ENCODE measurements at places on chromosomes 5 and 9. TPM values are rescaled to one million over a fixed set of nuclear protein-coding genes. Genes with fewer than 3 reads are reported as not detected.

DNA sequence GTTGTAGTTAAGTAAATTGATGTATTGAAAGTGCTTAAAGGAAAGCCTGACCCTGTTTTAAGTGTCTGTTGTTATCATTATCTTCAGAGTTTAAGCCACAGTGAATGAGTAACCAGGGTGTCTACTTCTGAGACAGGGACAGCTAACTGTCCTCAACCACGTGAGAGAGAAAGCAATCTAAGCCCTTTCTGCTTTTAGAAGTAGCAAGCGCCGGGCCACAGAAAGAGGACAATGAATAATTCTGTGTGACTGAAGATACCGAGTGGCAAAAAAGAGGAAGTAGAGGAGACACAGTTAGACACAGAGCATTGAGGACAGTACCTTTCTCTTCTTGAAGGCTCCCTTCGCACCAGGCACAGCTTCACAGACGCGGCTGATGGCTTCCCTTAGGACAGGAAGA, 86.3 kb downstream of the S1PR3 start:
- DNase-seq: no peak

DNA sequence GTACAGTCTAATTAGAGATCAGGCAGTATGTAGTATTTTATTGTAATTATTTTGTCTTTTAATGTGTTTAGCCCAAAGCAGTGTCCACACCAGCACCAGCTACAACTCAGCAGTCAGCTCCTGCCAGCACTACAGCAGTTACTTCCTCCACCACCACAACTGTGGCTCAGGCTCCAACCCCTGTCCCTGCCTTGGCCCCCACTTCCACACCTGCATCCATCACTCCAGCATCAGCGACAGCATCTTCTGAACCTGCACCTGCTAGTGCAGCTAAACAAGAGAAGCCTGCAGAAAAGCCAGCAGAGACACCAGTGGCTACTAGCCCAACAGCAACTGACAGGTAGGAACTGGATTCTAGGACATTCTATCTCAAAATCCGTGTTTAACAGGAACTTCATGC, 23.2 kb downstream of the RAD23B start:
- no peak for DNase-seq

DNA sequence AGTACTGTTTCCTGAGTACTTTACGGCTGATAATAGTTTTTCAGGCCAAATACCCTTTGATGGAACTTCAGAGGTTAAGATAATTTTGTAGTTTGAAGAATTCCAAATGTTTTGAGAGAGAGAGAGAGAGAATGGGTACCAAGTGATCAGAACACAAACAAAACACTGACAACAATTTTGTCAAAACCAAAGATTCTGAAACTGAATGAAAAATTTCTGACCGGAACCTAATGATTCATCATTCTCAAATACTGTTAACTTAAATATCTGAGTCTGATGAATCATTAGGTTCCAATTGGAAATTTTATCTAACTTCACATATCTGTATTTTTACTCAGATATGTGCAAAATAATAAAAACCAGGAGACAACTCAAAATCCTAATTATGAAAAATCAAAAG, 4.0 kb downstream of the LMBRD2 start:
- no peak for DNase-seq

- DNase-seq: no peak
Observed at GRCh38 chr5:12885018-12885417, 980.8 kb upstream of the CTNND2 start.

- DNase-seq: peak; percentile 54
Observed at GRCh38 chr5:40681363-40682153, 1.8 kb downstream of the PTGER4 start.

DNA sequence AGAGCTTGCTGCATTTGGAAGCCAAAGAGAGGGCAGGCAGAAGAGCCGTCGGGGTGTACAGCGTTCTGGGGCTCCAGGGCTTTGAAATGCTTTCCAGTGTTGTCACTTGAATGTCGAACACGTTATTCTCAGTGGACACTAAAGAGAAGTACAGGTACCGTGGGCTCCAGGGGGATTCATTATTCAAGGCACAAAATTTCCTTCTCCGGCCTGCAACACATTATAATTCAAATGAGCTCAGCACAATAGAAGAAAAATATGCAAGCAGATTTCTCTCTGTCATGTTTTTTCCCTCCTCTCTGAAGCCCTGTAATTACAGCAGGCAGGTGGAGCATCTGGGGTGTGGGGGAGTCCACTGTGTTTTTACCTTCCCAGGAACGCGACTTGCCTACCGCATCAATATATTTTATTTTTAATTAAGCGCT, 293.1 kb downstream of the ZSWIM6 start:
- DNase-seq: no peak

GRCh38 chr9:135567311-135567710, 5.8 kb downstream of the PAEP start:
- no peak for DNase-seq

GRCh38 chr9:114386361-114386885, 1.4 kb downstream of the AKNA start:
- DNase-seq: peak; percentile 42

DNA sequence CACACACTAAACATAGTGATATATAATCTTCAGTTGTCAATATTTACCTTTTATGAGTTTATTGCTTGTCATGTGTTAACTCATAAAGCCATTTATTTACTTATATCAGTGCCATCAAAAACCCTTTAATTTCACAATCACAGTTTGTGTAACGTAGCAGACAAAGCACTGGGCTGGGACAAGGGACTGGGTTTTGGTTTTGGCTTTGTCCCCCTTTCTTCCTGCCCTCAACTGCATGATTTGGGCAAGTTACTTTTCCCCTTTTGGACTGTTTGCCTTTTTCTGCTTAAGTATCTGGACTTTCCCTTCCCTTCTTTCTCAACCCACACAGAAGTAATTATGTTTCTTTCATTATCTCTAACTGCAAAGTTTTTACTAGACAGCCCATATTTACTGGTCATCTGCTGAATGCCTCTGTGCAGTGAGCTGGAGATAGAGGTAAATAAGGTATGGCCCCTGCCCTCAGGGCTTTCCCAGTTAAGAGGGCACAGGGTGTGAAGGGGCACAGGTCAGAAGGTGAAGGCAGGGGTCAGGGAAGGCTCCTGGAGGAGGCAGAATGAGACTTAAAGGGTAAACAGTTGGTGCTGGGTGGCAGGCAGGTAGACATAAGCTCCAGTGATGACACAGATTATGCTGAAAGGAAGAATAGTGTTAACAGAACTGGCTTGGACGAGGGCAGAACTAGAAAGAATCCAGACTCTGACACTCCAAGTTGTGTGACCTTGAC, 14.8 kb upstream of the NR3C1 start:
- DNase-seq: no peak

DNA sequence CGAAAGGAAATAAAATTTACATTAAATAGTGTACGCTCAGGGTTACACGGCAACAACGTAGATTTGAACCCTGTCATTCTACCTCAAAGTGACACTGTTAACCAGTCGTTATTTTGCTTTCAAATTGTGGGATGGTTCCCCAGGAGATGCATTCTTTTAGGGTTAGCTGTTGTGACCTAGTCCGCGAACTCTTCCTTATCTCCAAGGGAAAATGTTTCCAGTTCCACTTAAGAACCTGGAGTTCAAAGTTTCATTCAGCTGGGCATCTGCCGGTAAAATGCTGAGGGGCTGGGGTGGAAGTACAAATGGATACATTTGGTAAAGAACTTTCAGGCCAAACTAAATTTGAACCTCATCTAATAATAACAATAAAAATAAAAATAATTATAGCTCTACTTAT, 264.6 kb downstream of the NR3C1 start:
- DNase-seq: no peak

DNA sequence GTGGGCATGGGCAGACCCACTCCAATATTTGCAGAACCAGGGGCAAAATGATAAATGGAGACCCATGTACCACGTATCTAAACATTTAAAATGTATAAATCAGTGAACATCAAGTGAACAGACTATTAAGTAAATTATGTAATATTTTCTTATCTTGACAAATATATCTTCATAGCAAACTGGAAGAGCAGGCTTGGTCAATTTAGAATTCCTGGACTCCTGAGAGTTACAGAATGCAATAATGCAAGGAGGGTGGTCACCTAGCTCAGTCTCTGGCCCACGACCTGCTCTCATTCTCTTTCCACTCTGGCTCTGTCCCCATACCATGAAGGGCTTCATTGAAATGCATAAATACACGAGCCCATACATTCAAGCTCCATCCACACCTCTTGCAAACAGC, 398.0 kb downstream of the ENC1 start:
- no peak for DNase-seq

GRCh38 chr5:74183041-74183440, 457.5 kb downstream of the ENC1 start:
- no peak for DNase-seq

DNA sequence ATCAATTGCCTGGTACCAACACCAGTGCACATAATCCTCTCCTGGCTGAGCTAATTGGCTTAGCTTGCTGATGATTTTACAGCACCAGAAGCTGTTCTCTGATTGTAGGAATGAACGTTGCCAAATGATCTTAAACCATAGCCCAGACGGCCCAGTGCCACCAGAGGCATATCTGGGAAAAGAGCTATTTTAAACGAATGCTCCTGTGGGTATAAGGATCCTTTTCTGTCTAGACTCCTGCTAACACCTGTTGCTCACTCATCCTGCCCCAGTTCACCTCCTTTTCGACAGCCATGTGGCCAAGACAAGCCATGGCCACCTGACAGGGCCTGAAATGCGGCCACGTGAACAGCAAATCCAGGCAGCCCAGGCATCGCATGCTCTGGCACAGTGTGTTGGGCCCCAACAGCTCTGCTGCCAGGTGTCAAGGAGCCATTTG, 289.9 kb upstream of the SLC30A5 start:
- DNase-seq: no peak

GRCh38 chr9:130994135-130995085, 14.6 kb upstream of the LAMC3 start:
- no peak for DNase-seq

- no peak for DNase-seq
Observed at GRCh38 chr9:638152-638551, 203.3 kb upstream of the DMRT1 start.

GRCh38 chr9:79641070-79641469, 69.3 kb downstream of the TLE4 start:
- no peak for DNase-seq

DNA sequence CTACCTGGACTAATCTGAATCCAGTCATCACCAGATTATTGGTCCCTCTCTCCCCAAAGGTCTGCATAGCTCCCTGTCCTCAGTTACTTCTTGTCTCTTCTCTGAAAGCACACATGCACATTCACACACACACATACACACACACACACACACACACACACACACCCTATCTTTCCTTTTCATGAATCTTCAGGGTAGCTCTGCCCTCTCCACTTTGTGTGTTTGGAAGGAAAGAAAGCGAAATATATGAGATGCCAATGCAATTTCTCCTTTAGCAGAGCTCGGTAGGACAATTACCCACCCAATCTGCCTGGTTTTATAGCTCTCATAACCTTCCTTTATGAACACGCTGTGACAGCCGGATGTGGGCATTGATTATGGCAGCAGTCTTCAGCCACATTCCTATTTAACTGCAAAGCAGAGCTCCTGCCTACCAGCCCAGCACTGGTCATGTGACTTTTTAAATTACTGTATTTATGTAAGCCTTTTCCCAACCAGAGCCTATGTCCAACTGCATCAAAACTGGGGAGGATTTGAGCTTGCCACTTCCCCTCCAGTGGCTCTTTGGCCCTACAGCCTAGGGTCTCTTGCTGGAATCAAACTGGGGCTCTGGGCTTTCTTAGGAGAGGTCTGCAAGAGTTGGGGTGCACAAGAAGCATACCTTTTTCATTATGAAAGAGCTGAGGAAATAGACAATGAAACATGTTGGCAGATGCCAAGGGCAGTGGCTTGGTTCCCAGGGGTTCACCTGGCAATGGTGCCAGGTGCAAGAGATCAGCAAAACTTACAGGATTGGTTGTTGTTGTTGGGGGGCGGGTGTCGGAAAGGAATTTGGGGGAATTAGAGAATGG, 20.8 kb upstream of the MATR3 start:
- peak; percentile 68 for DNase-seq

GRCh38 chr9:125121146-125121545, 22.2 kb downstream of the SCAI start:
- no peak for DNase-seq

DNA sequence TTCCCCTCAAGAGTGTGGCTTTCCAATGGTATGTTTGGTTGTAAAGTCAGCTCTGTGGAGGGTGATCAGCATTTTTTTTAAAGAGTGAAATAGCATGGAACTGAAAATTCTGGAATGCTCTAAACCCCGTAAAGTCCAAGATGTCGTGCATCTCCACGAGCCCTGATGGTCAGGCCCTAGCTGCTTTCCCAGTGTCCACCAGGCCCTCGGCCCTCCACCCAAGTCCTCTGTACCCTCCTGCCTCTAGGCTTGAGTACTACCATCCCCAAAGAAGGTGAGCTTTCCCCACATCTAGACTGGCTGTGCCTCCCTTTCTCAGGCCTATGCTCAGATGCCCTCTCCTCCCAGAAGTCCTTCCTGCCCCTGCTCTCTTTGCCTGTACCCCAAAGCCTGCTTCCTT, 280.3 kb downstream of the GADD45G start:
- peak; percentile 13 for DNase-seq

Gene SPATA6L
- 0.76 TPM for total RNA-seq

Gene COL5A1
- 0.05 TPM for total RNA-seq

Gene SPINK5
- not detected for total RNA-seq

Gene UBAP1
- total RNA-seq: 34.7 TPM

Gene PPP3R2
- not detected for total RNA-seq

All from activated CD8-positive, alpha-beta T cell treated with anti-CD3 and anti-CD28 coated beads, Interleukin-2, amount 10 ng/mL, durations not matched to agents 7 days and 5 days (primary cell).